Stimulated activated CD4-positive, alpha-beta T cell treated with anti-CD3 and anti-CD28 coated beads, Interleukin-12 subunit alpha, Interleukin-12 subunit beta, amount 100 ng/mL, for 4 hours (primary cell): ENCODE measurements at places on chromosomes 3 and 15.
A peak's percentile ranks its signal among the peaks of the same experiment; 100 is the strongest.

- DNase-seq = no peak
Observed at GRCh38 chr15:90519688-90520087, 10.0 kb upstream of the CRTC3 start.

DNA sequence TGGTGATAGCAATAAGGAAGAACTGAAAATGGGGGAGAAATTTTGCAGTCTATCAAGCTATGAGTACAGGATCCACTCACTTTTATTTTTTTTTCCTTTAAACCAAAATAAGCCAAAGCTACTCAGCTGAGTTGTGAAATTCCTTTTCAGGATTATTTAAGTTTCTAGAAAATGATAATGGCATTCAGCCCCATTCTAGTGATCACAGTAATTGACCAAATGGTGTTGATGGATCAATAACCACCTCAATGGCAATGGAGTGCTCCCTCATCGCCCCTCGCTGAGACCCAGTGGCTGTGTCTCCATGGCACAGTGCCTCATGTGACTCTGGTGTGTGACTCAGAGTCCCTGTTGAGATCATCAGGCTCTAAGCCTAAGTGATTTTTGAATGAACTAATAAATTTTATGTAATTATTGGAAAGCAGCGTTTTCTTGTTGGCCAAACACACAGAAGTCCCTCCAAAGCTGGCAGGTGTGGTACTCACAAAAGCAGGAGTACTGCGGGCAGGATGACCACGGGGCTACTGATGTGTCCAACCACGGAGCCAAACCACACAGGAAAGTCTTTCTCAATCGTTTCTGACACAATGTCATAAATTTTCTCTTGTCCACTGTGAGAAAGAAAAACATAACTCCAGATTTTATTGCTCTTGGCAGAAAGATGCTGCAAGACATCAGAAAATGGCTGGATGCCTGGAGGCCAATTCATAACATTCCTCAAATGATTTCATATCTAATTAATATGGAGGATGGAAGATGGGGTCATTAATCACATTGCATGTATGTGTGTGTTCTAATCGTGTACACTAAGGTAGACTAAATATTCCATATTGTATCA lies 14.4 kb upstream of the STARD5 start:
- no peak for DNase-seq

- DNase-seq = no peak
Observed at GRCh38 chr3:122217901-122218300, 34.4 kb downstream of the CASR start.

- DNase-seq = no peak
Observed at GRCh38 chr3:57088503-57088902, 28.0 kb downstream of the SPATA12 start.

- no peak for DNase-seq
Observed at GRCh38 chr3:13135251-13135810, 62.1 kb upstream of the IQSEC1 start.

- peak; percentile 35 for DNase-seq
Observed at GRCh38 chr3:192444096-192444790, 283.1 kb downstream of the FGF12 start.

- no peak for DNase-seq
Observed at GRCh38 chr3:32325201-32325600, 66.5 kb upstream of the CMTM7 start.

GRCh38 chr3:11632564-11632963 lies 11.2 kb downstream of the VGLL4 start:
- no peak for DNase-seq

GRCh38 chr15:87522997-87523396 lies 733.5 kb downstream of the NTRK3 start:
- DNase-seq = no peak

- DNase-seq = no peak
Observed at GRCh38 chr3:168865022-168865551, 769.4 kb upstream of the GOLIM4 start.

- DNase-seq = no peak
Observed at GRCh38 chr3:41041899-41042298, 157.4 kb upstream of the CTNNB1 start.

DNA sequence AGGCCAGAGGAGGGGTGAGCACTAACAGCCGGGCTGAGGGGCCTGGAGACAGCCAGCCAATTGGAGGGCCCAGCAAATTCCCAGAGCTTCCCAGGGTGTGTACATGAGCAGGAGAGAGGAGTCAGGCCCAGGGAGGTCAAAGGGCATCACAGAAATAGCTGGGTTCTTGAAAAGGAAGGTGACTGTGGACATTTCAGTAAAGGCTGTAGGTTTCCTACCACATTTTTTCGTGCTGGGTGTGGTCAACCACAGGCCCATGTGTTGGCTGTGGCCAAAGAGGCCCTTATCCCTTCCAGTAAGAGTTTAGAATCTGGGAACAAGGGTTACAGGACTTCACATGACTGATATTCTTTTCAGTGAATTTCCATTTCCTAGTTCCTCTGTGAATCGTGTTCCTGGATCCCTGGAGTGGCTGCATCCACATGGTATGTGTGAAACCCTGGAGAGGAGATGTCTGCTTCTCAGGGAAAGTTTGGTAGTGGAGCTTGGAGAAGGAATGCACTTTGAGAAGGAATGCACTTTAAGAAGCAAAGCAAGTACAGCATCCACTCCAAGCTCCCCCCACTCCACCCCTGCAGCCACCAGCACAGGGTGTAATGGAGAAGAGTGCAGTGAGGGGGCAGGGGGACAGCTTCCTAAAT lies 73.2 kb upstream of the HEG1 start:
- DNase-seq = no peak

- no peak for DNase-seq
Observed at GRCh38 chr3:37181756-37182155, 7.4 kb upstream of the LRRFIP2 start.

DNA sequence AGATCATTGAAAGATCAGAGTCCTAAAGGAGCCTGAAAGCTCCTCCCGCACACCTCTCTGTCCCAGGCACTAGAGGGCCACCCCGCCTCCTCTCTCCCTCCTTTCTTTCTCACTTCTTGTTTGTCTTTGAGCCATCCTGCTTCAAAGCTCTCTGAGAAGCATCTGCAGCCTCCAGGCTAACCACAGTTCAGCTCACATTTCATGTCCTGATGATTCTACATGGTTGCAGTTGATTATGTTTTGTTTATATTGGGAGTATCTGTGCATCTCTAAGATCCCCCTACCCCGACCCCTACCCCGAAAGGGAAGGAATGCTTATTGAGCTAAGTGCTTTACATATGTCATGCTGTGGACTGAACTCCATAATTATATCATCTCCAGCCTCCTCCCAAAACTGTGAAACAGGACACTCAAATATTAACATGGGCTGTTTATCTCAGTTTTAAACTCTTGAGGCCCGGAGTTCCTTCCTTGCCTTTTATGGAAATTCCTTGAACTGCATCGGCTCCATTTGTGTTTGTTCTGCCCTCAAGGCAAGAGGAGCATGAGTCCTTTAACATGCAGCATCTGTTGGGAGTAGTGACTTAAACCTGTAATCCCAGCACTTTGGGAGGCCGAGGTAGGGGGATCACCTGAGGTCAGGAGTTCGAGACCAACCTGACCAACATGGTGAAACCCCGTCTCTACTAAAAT lies 30.9 kb downstream of the MGLL start:
- DNase-seq = no peak

DNA sequence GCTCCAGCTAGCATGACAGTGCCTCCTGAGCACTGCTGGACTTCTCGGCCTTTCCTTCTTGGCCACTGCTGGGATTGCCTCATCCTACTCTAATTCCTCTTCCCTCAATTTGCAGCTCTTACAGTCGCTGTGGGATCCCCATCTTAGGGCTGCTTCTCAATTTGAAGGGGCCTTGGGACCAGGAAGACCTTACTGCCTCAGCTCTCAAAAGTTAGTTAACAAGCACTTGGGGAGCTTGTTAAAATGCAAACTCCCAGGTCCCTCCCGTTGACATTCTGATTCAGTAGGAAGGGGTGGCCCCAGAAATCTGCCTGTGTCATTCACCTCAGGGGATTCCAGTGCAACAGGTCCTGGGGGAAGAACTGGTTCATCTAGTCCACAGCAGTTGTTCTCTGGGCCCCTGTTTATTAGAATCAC lies 14.8 kb downstream of the BDH1 start:
- DNase-seq = no peak

DNA sequence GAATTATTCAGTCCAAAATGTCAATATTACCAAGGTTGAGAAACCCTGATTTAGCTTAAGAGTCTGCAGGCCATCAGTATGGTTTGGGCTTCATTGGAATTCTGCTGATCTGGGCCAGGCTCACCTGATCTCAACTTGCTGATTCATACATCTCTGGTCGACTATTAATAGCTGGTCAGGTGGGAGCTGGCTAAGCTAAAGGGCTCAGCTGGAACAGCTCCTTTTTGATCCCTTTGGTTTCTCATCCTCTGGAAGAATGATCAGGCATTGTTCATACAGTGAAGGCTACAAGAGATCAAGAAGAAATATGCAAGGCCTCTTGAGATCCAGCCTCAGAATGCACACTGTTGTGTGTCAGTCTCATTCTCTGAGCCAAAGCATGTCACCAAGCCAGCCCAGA lies 123.3 kb upstream of the MME start:
- no peak for DNase-seq

GRCh38 chr3:73789825-73790444 lies 165.2 kb upstream of the PDZRN3 start:
- no peak for DNase-seq

- no peak for DNase-seq
Observed at GRCh38 chr15:91223863-91224262, 123.8 kb downstream of the SV2B start.

- DNase-seq = no peak
Observed at GRCh38 chr15:52732551-52732950, 53.4 kb upstream of the ATOSA start.

- no peak for DNase-seq
Observed at GRCh38 chr3:128009952-128010846, 42.0 kb upstream of the SEC61A1 start.

DNA sequence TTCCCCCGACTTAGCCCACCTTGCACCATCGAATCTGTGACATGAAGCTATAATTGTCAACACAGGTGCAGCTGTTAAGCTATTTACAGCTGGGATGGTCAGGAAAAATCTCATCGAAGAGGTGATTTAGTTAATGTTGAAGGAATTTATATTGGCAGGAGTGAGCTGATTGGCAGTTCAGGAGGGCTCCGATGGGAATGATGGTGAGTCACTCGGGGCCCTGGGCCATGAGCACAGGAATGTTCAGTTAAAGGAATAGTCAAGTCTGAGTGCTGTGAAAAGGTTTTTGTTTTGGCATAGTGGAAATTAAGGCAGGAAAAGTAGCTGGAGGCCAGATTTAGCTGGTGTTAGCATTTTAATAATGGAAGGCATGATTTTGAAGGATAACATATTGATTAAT lies 95.7 kb downstream of the OXSM start:
- no peak for DNase-seq

DNA sequence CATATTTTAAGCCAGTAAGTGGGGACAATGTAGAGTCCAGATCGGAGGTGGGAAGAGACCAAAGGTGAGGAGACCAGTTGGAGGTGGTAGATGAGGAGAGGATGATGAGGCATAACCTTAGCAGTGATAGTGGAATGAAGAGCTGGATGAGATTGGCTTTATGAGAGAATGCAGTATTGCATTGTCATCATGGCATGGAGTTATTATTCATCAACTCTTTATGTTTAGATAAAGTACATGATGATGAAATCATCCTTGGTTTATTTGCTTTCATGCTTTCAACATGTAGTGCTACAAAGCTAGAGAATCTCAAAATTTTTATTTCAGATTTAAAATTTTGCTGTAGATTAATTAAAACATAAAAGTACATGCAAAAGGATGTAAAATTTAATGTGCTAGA lies 64.0 kb downstream of the PPM1L start:
- DNase-seq = no peak

GRCh38 chr3:170178651-170179050 lies 2.9 kb downstream of the PHC3 start:
- DNase-seq = peak; percentile 20

GRCh38 chr3:185457376-185457775 lies 41.5 kb downstream of the TMEM41A start:
- DNase-seq = no peak

- DNase-seq = no peak
Observed at GRCh38 chr15:68303134-68303533, 25.6 kb downstream of the FEM1B start.

GRCh38 chr3:147417551-147418295 lies 8.6 kb downstream of the ZIC1 start:
- DNase-seq = no peak

DNA sequence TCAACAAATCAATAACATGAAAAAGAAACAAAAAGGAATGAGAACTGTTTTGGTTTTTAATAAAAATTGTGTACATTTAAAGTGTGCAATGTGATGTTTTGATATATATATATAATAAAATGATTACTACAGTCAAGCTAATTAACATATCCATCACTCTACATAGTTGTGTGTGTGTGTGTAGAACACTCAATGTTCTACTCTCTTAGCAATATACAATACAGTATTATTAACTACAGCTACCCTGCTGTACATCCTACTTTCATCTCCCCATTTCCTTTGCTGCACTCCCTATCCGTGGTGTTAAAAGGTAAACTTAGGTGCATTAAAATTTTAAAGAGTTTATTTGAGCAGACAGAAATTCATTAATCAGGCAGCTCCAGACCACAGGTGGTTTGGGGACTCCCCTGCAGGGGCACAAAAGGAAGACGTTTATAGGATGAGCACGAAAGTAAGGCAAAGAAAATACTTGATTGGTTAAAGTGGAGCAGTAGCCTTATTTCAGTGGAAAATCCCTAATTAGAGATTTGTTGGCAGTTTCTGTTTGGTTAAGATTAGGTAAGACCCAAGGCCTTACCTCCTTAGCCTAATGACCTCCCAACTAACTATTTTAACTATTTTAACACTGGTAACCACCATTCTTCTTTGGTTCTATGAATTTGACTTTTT lies 61.8 kb upstream of the SNRK start:
- no peak for DNase-seq

GRCh38 chr15:61315471-61315870 lies 86.4 kb upstream of the RORA start:
- no peak for DNase-seq

DNA sequence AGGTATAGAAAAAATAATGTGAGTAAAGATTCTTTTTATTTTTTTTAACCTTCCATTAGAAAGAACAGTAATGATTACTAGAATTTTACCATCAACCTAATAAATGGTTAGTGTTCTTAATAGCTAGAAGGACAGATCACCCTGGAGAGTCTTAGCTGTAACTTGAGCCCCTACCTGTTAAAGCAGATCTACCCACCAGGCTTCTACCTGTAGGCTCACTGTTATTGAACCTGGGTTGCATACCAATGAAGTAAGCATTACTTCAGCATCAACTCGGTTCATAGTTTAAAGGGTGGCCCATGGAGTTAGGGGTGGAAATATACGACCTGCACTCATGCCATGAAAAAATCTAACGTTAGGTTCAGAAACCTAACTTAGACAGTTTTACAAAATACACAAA lies 280.4 kb downstream of the BBX start:
- no peak for DNase-seq

DNA sequence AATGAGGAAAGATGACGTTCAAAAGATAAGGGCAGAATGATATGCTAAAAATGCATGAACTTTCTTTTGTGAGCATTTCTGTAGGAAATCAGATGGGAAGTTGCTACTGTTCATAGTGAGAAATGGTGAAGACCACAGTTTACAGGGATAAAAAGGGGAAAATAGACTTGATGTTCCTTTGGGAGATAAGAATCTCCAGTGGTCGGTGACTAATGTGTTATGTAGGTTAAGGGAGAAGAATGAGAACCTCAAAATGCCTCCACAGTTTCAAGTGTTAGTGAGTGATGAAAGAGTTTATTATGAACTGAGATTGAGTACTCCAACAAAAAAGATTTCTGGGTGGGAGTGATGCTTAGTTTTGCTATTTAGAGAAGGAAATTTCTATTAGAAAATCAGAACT lies 247.2 kb downstream of the LSAMP start:
- DNase-seq = no peak

- DNase-seq = no peak
Observed at GRCh38 chr15:41507820-41508290, 5.8 kb downstream of the LTK start.

- peak; percentile 15 for DNase-seq
Observed at GRCh38 chr3:56800832-56801661, 702 bp downstream of the ARHGEF3 start.
